Urinary bladder (tissue), 4 donors: ENCODE measurements at places on chromosomes 11 and 22. TPM values are rescaled to one million over a fixed set of nuclear protein-coding genes. Genes with fewer than 3 reads are reported as not detected.

GRCh38 chr11:70423523-70424505 is 25.5 kb downstream of the CTTN start:
- DNase-seq: no peak

DNA sequence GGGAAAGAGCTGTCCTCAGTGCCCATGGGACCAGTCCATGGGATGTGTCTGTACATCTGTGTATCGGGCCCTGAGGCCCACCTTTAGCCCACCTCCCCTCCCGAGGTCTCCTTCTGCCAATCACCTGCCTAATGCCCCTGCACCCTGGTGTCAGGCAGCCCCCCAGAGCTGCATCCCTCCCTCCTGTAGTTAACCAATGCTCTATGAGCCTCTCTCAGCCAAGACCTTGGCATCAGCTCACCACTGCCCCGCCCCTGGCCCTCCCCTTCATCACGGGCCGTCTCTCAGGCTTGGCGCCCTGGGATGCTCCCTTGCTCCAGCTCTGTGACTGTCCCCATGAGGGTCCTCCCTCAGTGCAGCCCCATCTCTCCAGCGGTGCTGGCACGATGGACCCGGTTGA is 18.5 kb downstream of the MGAT3 start:
- DNase-seq: no peak

- DNase-seq: no peak
Measured at GRCh38 chr11:77436506-77436905, 37.4 kb downstream of the PAK1 start.

DNA sequence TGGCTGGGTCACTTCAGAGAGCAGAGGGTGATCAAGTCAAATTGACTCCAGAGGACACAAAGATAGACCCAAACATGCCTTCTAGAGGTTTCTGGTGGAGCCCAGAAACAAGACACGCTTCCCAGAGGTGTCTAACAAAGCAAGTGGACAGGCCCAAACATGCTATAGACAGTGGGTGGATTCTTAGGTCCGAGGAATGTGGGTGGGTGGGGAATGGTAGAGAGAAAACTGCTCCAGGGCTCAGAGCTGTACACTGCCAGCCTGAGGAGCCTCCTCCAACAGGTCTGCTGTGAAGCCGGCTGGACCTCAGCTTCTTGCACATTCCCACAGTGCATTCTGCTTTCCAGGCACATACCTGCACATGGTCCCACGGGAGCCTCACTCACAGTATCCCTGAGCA is 116.8 kb upstream of the NECTIN1 start:
- DNase-seq: peak; percentile 43

- DNase-seq: no peak
Measured at GRCh38 chr11:119904531-119905035, 175.6 kb upstream of the NECTIN1 start.

- DNase-seq: no peak
Measured at GRCh38 chr11:19940831-19941230, 219.4 kb downstream of the DBX1 start.

DNA sequence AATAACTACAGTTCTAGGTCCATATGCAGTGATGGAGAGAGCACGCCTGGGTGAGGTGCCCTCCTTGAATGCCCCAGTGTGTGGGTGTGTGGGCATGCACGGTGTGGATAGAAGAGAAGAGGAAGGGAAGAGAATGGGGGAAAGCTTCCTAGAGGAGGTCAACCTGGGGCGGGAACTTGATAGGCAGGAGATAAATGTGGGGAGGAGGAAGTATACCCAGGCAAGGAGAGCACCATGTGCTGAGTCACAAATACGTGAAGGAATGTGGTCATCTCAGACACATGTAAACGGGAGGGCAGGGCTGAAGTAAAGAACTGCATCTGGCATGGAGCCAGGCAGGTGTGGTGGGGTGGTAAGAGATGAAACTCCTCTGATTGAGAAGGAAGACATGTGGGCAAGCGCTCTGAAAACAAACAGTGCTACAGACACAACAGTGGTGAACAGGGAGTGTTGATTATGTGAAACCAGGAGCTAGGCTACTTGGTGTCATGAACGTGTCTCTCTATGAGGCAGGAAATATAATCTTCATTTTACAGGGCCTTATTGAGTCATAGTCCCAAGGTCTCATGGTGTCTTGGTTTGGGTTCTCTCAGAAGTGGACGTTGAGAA is 61.5 kb upstream of the EED start:
- peak; percentile 57 for DNase-seq

GRCh38 chr11:8080674-8081590 is at the start of gene TUB:
TSS of gene TUB (plus strand) at chr11:8081211. CDS start at chr11:8081511, 300 bp downstream.
- DNase-seq: no peak

GRCh38 chr11:115042002-115042401 is 363.7 kb downstream of the NXPE2 start:
- DNase-seq: no peak

DNA sequence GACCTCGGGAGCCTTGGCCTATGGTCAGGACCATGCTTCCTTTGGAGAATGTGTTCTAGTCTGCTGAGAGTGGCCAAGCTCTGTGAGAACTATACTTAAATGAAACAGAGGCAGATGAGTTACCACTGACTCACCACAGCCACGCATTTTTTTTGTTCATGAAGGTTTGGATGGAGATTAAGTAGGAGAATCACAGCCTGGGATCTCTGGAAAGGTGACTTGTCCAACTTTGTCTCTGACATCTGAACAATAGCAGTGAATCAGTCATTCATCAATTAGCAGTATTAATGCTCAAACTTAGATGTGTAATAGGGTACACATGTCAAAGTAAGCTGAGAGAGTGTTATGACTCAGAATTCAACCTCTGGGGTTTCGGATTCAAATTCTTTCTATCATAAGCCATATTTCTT is 100.7 kb upstream of the ANO3 start:
- no peak for DNase-seq

DNA sequence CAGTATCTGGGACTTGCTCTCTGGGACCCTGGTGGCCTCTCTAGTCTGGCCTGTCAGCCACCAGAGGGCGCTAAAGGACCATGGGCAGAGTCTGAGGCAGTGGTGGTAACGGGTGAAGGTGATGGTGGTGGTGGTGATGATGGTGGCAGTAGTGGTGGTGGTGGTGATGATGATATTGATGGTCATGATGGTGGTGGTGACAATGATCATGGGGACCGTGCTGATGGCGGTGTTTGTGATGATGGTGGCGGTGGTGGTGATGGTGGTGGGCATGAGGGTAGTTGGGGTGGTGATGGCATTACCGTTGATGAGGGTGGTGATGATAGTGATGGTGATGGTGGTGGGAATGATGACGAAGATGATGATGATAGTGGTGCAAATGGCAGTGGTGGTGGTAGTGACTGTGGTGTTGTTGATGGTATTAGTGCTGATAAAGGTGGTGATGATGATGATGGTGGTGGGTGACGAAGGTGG is 16.0 kb downstream of the TRPM5 start:
- DNase-seq: no peak

DNA sequence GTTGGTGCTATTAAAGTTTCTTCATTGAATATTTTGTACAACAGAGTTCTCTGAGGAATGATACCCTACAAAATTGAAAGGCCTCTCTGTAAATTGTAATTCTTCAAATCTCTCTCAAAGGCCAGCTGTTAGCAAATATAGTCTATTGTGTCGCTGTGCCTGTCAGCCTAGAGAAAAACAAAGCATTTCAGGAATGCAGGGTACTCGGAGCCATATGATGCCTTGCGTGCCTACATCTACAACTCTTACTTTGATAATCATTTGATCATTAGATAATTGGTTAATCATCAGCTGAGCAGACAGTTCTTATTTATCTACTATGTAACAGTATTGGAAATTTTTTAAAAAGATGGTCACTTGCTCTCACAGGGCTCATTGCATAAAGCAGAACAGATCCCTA is 67.3 kb downstream of the RNF169 start:
- no peak for DNase-seq

GRCh38 chr11:78694152-78694551 is 119.5 kb upstream of the NARS2 start:
- DNase-seq: no peak

DNA sequence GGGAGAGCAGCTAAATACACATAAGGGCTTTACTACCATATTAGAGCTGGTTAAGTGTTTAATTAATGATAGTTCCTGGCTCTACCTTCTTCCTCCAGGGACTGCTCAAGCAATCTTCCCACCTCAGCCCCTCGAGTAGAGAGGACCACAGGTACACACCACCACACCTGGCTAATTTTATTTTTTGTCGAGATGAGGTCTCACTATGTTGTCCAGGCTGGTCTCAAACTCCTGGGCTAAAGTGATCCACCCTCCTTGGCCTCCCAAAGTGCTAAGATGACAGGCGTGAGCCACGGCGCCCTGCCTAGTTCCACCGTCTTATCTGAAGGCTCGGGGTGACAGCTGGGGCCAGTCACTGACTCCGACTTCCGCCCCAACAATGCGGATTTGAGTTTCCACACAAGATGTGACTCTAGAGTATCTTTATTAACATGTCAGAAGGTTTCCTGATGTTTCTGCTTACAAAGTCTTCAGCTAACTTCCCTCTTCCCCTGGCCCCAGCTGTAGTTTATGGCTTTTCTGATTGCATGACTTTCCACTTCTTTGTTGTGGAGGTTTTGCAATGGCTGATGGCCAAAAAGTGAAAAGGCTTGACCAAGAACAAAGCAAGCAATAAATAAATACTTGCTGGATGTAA is 16.8 kb downstream of the TPST2 start:
- DNase-seq: peak; percentile 65

- DNase-seq: peak; percentile 39
Measured at GRCh38 chr11:78277314-78277994, 88.7 kb downstream of the USP35 start.

GRCh38 chr11:123942413-123942812 is 1.2 kb downstream of the OR6T1 start:
- DNase-seq: no peak

- DNase-seq: no peak
Measured at GRCh38 chr11:132718711-132719671, 813.3 kb downstream of the OPCML start.

DNA sequence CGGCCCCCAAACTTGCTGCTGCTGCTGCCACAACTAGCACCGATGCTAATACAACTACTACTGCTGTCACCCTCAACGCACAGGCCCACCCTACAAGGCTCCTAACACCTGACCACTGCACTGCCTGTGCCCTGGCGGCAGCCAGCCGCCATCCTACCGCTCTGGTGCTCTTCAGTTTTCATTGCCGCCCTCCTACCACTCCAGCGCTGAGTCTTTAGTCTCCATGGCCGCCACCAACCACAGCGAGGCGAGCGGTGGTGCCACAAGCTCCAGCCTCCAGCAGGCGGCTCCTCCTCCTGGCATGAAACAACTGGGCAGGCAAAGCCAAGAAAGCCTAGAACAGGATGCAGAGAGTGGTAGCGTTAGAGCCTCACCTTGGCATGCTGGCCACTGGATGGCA is 5.0 kb upstream of the RFPL3 start:
- DNase-seq: no peak

The TMA7B gene
- total RNA-seq: 0.26 TPM

The SYT9 gene
- total RNA-seq: 2.6 TPM

The MRGPRF gene
- total RNA-seq: 48.5 TPM

The CHRM1 gene
- total RNA-seq: 0.53 TPM

The NPTXR gene
- 4.2 TPM for total RNA-seq

The MS4A5 gene
- not detected for total RNA-seq

The CD3G gene
- 1.1 TPM for total RNA-seq

The GDPD4 gene
- not detected for total RNA-seq

The BCO2 gene
- total RNA-seq: 24.5 TPM

The GLYAT gene
- not detected for total RNA-seq

The KCNJ11 gene
- total RNA-seq: 1.4 TPM
